ENCODE measurements at places on chromosomes 13 and 19.

DNA sequence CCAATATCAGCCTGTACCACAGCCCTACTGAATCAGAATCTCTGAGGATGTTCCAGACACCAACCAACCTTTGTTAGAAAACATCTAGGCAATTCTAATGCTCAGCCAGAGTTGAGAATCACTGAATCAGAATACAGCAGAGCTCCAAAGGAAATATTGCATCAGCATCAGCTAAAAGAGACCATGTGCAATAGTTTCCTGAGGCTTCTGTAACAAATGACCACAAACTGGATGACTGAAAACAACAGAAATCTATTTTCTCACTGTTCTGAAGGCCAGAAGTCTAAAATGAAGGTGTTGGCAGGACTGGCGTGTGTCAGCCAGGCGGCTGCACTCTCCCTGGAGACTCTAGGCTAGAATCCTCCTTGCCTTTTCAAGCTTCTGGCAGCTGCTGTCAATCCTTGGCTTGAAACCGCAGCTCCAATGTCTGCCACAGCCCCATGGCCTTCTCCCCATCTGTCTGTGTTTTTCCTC is 1.2 kb upstream of the DCT start:
- DNase-seq: no peak
- H3K27ac ChIP-seq: no peak overlapping the region
- no peaks in the 10 kb centered on the region for H3K27me3 ChIP-seq
- H3K4me1 ChIP-seq: peaks cover 12% of the 10 kb centered on the region

DNA sequence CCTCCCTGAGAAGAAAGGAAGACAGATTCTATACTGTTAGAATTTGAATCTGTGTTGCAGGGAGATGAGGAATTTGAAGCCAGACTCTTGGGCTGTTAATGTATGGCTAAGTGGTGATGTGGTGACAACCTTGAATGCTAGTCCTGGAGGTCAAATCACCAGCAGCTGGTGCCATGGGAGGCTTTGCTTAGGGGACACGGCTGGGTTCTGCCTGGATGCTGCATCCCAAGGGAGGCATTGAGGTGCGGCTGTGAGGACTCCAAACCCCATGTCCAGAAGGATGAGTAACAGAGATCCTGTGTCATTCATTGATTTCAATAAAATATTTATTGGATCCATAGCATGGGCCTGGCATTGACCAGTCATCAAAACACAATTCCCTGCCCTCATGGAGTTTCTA is 42.3 kb downstream of the RFX2 start:
- peak overlapping the region; percentile 100 for H3K27ac ChIP-seq
- peaks cover 53% of the 10 kb centered on the region for H3K4me1 ChIP-seq
- H3K36me3 ChIP-seq: peaks cover 5% of the 10 kb centered on the region
- peaks cover 41% of the 10 kb centered on the region for H3K27me3 ChIP-seq

- H3K36me3 ChIP-seq: no peaks in the 10 kb centered on the region
- no peak overlapping the region for H3K4me3 ChIP-seq
- H3K27me3 ChIP-seq: peaks cover 3% of the 10 kb centered on the region
- H3K27ac ChIP-seq: no peak overlapping the region
- H3K4me1 ChIP-seq: peaks cover 6% of the 10 kb centered on the region
Measured at GRCh38 chr13:74248477-74248876, 114.3 kb upstream of the KLF12 start.

DNA sequence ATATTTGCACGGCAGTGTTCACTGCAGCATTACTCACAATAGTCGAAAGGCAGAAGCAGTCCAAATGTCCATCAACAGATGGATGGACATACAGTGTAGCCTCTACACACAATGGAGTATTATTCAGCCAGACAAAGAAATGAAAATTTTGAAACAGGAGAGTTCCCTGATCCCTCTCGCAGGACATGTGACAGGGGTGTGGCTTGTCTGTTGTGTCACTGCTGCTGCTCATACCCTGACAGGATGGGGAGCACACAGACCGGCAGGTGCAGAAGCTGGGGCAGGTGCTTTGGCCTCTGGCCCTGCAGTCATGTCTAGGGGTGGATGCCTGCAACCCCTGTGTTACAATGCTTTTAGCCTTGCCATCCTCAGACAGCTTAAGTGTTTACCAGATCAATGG is 204.3 kb downstream of the EFNB2 start:
- no peak overlapping the region for H3K4me3 ChIP-seq
- H3K4me1 ChIP-seq: peaks cover 6% of the 10 kb centered on the region
- no peak overlapping the region for H3K27ac ChIP-seq
- H3K27me3 ChIP-seq: no peaks in the 10 kb centered on the region
- DNase-seq: no peak

DNA sequence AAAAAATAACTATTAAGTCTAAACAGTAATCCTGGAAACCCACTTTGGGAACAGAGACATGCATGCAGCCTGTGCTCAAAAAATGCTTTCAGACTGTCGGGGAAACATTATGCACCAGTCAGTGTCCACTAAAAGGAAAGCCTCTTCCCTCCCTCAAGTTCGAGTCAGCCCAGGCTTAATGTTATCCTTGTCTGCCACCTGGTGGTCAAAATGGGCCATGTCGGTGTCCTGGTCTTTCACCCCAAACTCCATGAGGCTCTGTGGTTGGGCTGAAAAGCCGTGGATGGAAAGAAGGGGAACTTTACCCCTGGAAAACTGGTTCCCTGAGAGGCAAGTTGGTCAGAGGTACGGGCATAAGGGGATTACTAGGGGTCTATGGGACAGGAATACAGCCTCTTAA is 88.4 kb upstream of the ZNF492 start:
- H3K27ac ChIP-seq: no peak overlapping the region
- no peak overlapping the region for H3K4me3 ChIP-seq
- no peaks in the 10 kb centered on the region for H3K4me1 ChIP-seq

DNA sequence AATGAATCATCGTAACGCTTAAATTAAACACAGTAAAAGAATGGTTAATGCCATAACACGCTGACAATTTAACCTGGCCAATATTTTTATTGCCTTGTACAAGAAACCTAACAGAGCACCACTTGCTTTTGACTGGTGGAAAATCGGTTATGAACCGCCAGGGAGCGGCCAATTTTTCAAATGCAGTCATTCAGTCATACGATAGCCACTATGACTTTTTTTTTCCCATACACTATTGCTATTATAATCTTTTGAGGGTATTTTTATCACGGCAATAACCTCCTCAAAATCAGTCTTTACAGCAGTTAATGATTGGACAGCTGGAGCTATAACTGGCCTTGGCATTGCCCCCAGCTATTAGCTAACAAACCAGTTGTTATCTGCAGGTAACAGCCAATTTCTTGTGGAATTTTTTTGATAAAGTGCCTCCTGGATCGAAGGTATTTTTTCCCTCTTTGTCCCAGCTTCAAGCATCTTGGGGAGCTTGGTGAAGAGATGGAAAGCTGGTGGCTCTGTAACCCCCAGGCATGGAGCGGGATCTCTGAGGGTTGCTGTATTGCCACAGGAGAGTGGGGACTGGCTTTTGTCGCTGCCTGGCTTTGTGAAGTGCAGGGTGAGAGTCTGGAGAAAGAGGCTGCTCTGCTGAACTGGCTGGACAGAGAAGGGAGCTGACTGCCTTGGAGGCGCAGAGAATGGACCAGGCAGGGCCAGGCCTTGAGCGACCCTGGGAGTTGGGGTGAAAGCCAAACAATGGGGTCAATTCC is 198.4 kb upstream of the ZNF536 start:
- no peak overlapping the region for H3K27ac ChIP-seq
- H3K4me1 ChIP-seq: no peaks in the 10 kb centered on the region
- no peaks in the 10 kb centered on the region for H3K36me3 ChIP-seq
- peaks cover 8% of the 10 kb centered on the region for H3K27me3 ChIP-seq
- no peak for DNase-seq
- H3K4me3 ChIP-seq: no peak overlapping the region

DNA sequence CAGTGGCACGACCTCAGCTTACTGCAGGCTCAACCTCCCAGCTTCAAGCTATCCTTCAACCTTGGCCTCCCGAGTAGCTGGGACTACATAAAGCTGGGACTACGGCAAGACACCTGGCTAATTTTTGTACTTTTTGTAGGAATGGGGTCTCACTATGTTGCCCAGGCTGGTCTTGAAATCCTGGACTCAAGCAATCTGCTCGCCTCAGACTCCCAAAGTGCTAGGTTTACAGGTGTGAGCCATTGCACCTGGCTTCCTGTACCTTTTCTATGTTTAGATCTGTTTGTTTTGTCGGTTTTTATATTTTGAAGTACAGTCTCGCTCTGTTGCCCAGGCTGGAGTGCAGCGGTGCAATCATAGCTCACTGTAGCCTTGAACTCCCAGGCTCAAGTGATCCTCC is 17.5 kb upstream of the TICAM1 start:
- no peaks in the 10 kb centered on the region for H3K27me3 ChIP-seq
- no peak overlapping the region for H3K4me3 ChIP-seq
- DNase-seq: no peak
- H3K27ac ChIP-seq: no peak overlapping the region
- H3K4me1 ChIP-seq: peaks cover 4% of the 10 kb centered on the region

- H3K27me3 ChIP-seq: peaks cover 19% of the 10 kb centered on the region
- DNase-seq: no peak
- no peak overlapping the region for H3K27ac ChIP-seq
- no peak overlapping the region for H3K4me3 ChIP-seq
- no peaks in the 10 kb centered on the region for H3K36me3 ChIP-seq
Measured at GRCh38 chr19:51441410-51442390, 16.6 kb downstream of the SIGLEC8 start.

Measured in nephron progenitor cell (in vitro differentiated cells).